ENCODE measurements at places on chromosomes 1 and 21.

DNA sequence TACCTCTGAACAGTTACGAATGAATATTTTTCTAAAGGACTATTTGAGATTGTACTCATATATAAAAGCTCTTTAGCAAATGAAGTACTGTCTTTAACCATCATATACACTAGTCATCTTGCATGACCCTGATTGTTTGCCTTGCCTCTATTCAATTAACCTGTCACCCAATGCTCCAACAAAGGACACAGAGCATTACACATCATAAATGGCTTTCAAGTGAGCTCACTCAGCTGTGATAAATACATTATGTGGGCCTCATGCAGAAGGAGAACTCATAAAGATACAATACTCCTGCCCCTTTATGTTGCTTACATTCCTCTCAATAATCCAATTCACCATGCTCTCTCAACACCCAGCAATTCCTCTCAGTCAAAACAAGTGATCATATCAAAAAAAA lies 993.0 kb upstream of the PRMT6 start:
- peak; percentile 97 for DNase-seq

DNA sequence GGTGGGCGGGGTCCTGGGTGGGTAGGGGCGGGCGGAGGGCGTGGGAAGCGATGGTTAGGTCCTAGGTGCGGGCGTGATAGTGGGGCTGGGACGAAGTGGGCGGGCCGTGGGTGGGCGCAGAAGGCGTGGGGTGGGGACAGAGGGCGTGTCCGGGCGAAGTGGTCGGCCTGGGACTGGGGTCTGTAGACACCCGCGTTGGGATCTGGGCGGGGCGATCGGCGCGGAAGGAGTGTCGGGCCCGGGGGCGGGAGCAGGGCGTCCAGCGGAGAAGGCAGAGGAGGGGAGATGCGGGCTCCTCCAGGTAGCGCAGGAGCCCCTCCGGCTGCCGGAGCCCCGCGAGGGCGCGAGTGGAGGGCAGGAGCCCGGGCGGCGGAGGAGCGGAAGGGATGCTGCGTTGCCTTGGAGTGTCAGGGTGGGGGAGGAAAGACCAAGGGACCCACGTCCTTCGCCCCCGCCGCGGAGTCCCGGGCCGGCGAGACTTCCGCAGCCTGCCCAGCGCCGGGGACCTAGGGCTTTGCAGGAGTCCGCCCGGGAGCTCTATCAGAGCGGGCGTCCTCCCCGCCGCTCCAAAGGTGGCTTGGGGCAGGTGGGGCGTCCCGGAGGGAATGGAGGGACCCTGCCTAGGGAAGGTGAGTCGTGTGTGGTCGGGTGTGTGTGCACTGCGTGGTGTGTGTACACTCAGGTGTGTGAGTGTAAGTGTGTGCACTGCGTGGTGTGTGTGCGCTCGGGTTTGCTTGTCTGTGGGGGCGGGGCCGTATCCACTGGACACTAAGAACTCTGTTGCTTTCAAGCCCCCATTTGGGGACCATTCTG lies 27.0 kb upstream of the PRSS38 start:
- DNase-seq = peak; percentile 97

GRCh38 chr1:158992787-158993312 lies 16.9 kb upstream of the IFI16 start:
- no peak for DNase-seq

- DNase-seq = no peak
Measured at GRCh38 chr21:37711286-37711829, 204.9 kb downstream of the KCNJ6 start.

Data from NCI-H345 (cell line).